NCI-H446 (cell line): ENCODE measurements at places on chromosomes 12 and 14.

- no peak for DNase-seq
Observed at GRCh38 chr14:51666826-51667225, 15.1 kb downstream of the FRMD6 start.

- peak; percentile 91 for DNase-seq
Observed at GRCh38 chr14:74018586-74019407, at the start of the genes BBOF1 and ENTPD5. Gene BBOF1 (plus strand): TSS chr14:74019349. CDS start chr14:74019479, 130 bp downstream. Gene ENTPD5 (minus strand): TSS chr14:74019288. CDS start chr14:73988102, 31,186 bp downstream.

DNA sequence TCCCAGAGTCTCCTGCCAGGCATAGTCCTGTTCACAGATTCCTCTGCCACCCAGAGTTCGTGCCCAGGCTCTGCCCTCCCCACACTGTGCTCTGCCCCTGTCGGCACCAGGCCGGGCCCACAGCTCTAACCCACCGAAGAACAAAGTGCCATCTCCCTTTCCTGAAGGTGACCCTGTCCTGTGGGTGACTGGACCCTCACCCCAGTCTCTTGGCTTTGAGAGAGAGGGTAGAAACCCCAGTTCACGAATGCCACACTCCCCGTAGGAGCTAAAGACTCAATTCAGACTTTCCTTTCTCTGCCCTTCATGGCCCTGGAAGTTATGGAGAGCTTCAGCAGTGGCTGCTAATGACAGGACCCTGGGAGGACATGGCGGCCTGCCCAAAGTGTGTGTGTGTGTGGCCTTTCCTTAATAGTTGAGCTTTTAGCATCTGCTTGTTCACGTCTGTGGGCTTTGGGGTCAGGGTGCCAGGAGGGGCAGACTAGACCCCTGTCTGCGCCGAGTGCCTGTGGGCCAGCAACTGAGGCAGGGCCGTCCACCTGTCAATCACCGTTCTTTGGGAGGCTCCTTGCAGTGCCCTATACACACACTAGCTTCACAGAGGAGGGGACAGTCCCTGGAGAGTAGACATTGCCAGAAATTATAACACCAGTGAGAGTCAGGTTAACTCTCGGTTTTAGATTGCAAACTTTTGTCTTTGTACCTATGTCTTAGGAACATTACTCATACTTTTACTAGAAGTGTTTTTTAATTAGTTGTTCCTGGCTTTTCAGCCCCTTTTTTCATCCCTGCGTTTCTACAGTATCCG is 84.6 kb upstream of the DYNC1H1 start:
- DNase-seq, result no peak

DNA sequence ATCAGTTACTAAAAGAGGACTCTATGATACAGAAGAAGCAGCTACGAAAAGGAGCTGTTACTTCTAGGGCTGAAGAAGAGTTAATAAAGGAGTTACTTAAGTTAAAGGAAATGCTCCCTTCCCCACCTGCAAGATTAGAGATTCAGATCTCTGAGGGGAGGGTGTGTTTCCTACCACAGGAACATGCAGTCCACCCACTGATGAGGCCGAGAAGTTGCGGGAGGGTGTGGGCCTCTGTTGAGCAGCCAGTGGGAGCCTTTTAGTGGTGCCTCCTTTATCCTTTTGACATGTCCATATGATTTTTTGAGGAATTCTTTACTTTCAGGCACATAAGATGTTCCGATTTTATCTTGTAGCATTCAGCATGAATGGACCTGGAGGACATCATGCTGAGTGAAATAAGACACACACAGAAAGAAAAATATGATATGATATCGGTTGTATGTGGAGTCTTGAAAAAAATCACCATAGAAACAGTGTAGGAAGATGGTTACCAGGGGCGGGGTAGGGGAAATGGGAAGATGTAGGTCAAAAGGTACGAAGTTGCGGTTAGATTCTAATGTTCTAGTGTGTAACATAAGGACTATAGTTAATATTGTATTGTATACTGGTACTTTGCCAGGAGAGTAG is 4.4 kb upstream of the M6PR start:
- DNase-seq, result no peak

DNA sequence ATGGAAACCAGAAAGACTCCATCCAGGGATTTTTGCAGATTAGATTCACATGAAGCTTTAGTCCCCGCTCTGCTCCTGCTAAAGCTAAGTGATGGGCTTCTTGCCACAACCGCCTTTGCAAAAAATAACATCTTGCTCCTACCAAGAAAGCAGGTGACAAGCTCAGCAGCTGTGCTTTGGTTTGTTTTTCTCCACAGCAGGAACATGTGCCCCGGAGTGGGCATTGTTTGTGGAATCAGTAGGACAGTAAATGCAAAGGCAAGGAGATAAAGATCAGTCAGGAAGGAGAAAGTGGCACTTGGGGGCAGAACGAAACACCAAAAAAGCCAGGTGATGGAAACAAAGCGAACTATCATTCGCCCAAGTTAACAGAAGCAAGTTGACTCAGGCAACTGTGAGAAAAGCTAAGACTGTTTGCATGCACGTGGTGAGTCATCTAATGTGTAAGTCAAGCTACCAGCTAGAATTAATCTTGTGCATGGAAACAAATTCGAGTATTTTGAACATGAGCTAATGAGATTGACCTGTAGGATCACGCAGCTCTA is 165.5 kb upstream of the PLXNC1 start:
- no peak for DNase-seq

DNA sequence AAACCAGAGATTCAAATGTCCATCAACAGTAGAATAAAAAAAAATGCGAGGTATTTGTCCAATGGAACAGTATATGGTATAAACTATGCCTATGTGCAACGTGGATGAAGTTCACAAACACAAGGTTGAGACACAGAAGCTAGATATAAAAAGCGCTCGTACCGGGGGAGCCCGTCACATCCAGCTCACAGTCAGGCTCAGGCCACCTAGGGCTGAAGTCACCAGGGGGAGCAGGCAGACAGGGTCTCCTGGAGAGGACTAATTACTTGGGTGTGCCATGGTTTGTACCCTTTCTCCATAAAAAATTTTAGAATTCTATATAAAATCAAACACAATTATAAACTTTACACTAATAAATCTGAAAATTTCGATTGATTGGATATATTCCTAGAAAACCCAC is 13.6 kb downstream of the AHNAK2 start:
- DNase-seq, result no peak

GRCh38 chr12:2309647-2310046 is 256.9 kb downstream of the CACNA1C start:
- DNase-seq, result no peak

- DNase-seq, result no peak
Observed at GRCh38 chr12:68686262-68686594, 550 bp upstream of the NUP107 start.

- DNase-seq, result no peak
Observed at GRCh38 chr12:100555722-100556121, 17.8 kb upstream of the GAS2L3 start.

GRCh38 chr14:40694023-40694422 is 912.7 kb upstream of the LRFN5 start:
- DNase-seq, result no peak

DNA sequence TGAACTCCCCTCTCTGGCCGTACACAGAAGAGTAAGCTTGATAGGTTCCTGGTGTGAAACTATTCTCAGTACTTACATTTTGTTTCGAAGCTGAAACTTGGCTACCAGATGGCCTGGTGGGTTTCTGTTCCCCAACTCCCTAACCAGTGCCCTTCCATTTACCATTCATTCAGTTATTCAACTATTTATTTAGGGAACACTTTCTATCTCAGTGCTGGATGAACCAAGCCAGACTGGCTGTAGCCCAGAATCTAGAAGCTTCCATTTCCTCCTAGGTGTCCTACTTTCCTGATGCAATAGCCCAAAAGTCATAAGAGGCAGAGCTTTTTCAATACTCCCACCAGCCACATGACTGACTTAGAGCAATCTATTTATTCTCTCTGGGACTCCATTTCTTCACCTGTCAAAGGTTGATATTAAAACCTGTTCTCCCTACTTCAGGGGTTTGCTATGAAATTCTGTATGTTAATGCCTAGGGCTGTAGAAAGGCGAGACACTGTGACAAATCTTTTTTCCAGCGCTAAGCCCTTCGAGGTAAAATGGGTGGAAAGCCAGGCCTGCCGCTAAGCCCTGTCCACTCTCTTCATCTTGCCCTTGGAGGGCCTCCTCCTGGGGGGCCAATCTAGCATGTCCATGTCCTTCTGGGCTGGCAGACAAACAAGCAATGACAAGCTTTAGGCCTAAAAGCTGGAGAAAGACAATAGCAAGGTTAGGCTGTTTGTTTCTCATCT is 8.1 kb upstream of the IRF2BPL start:
- DNase-seq, result no peak

- DNase-seq, result no peak
Observed at GRCh38 chr12:75294797-75295196, 35.3 kb downstream of the CAPS2 start.

DNA sequence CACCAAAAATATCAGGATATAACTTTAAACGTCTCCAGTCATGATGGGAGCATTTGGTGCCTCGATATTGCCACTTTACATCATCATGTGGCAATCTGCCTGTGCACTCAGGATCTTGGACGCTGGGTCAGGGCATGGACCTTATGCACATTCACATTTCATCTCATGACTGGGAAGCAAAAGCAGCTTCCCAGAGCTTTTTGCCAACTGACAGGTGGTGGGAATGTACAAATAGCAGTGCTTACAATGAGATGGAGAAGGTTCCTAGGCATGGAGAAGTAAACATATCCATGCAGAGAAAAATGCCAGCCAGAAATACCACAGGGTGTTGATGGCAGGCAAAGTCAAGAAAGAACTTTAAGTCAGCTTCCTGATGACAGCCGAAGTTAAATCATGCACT is 30.3 kb downstream of the EFCAB11 start:
- DNase-seq, result peak; percentile 54

- DNase-seq, result no peak
Observed at GRCh38 chr12:110337912-110338710, 57.1 kb downstream of the ATP2A2 start.

DNA sequence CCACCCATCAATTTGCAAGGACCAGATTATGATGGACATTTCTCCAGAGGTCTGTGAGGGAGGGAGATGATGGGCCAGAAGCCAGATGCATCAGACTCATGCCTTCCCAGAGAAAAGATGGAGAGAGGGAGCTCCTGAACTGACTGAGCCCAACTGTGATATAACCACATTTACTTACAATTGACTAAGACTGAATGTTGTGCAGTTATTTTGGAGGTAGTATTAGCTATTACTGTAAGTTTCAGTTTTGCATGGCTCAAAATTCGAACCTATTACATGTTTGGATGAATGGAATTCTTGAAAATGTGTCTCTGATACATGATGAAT is 211.1 kb upstream of the SFSWAP start:
- no peak for DNase-seq

GRCh38 chr14:23076785-23077408 is 18.0 kb downstream of the ACIN1 start:
- DNase-seq, result no peak
